Islet precursor cell (in vitro differentiated cells): ENCODE measurements at places on chromosomes 2 and 18.

DNA sequence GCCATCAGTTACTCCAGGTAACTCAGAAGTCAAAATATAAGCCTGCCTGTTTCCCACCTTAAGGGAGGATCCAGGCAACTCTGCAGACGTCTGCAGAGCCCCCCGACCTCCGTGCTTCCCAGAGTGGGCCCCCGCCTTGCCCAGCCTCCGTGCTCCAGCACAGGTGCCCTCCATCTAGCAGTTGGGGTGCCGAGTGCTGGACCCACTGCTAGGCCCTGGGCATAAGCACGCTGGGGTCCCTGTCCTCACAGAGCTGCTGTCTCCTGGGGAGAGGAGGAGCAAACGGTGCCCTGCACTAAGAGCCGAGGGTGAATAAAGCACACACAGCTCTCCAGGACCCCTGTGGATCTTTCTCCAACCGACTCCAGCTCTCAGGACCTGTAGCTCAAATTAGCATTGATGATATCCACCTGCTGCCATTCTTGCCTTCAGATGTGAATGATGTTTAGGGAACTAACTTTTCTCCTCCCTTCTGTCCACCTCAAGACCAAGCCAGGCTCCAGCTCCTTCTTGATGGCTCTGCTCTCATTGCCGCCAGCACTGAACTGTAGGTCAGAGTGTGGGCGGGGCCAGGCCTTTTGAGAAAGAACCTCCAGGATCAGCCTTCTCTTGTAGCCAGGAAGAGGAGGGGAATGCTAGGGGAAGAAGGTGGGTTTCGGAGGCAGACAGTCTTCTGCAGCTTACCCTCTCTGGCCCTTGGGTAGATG lies 121.2 kb downstream of the SMAD7 start:
- peak; percentile 83 for DNase-seq

DNA sequence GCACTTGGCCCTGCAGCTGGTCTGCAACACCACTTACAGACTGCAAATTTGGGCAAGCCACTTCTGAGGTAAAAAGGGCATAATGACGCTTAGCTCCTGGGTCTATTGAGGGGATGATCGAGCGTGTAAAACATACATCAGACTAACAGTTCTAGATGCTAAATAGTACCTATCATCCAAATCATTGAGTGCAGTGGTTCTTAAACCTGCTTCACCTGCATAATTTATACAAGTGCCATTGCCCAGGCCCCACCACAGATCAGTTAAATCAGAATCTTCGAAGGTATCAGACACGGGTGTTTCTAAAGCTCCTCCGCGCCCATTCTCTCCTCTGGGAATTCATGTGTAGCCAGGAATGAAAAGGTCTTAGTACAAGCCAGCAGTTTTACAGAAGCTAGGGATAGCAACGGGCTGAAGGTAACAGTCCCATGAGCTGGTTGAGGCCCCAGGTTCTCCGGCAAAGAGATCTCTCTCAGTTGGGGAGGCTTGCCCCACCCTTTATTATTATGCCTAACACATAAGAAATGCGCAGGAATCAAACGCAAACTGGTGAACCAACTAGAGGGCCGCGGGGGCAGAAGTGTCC lies 737 bp upstream of the RNF181 start:
- DNase-seq = no peak

- DNase-seq = no peak
Measured at GRCh38 chr2:124333784-124334183, 308.7 kb downstream of the CNTNAP5 start.

DNA sequence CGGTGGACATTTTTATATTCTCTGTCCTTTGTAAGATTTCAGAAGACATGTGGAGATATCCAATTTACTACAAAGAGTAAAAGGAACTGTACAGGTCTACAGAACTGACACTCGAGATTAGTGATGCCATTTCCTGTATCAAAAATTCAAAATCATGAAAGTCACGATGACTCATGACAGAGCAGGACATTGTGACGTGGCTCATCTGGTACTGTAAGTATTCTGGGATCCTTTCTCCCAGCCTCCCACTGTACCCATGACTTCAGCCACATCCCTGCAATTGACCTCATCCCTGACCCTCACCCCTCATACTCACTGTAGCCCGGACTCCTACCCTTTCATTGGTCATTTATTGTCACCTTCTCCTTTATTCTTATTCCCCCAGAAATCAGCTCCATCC lies 736.5 kb downstream of the EPHA4 start:
- DNase-seq = no peak

- DNase-seq = peak; percentile 53
Measured at GRCh38 chr18:46276748-46277147, 172.6 kb downstream of the HAUS1 start.
